Mucosa of gallbladder (tissue), 1 donor: ENCODE measurements at places on chromosomes 5 and 9. TPM values are rescaled to one million over a fixed set of nuclear protein-coding genes. Genes with fewer than 3 reads are reported as not detected.

GRCh38 chr5:123450640-123451039, 27.4 kb upstream of the CEP120 start:
- no peak for DNase-seq

GRM6 gene
- not detected for total RNA-seq

GRCh38 chr9:70061776-70062175, 18.1 kb downstream of the MAMDC2 start:
- no peak for DNase-seq

N4BP3 gene
- 1.2 TPM for total RNA-seq

GARIN3 gene
- not detected for total RNA-seq

DNA sequence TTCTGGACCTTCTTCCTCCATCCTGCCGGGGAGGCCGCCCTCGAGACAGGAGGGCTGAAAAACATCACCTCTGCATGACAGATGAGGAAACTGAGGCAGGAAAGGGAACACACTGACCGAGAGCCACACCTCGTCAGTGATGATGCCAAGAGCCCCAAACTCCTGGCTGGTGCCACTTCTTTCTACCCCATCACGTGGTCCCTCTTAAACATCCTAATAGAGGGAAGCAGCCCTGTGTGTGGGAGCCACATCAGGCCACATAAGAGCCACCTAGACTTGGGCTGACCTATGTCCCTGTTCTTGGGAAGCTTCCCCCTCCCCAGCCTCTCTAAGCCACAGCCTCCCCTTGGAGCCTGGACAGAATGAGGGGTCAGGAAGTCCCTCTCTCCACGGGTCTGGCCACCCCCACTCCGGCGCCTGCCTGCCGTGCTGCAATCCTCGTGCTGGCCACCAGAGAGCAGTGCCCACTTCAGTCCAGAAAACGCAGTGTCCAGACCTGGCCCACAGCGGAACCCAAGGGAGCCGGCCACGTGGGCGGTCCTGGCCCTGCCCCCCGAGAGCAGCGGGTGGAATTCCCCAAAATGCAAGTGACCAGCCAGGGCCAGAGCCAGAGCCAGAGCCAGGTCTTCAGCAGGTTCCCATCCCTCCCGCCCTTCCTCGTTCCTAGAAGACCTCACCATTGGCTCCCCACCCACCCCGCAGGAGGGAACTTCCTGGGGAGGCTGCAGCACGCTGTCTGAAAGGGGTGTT, 54.7 kb upstream of the SARDH start:
- DNase-seq = peak; percentile 67

CARD6 gene
- total RNA-seq = 21.9 TPM

ALDH1A1 gene
- 452 TPM for total RNA-seq

- no peak for DNase-seq
These were observed 243.0 kb upstream of the NR4A3 start for GRCh38 chr9:99578666-99579065.

- DNase-seq = peak; percentile 18
These were observed 100.1 kb downstream of the KCNIP1 start for GRCh38 chr5:170603578-170604565.

- no peak for DNase-seq
These were observed 148.5 kb downstream of the EPB41L4A start for GRCh38 chr5:112270299-112271293.

ANKRD34B gene
- not detected for total RNA-seq

DNA sequence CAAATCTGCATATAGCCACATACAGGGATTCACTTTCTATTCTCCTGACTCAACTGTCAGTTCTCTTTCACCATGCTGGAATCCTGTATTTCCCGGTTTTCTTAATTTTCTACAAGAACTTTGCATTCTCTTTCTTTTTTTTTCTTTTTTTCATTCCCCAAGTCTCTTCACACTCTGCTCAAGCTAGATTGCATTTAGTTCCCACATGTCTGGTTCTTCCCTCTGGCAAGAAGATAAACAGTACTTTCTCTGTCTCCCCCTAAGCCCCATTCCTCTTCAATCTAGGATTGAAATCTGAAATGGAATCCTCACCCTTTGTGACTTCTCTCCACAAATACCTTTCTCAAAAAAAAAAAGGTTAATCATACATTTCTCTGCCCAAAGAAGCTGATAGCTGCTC, 64.2 kb upstream of the SLC12A2 start:
- no peak for DNase-seq

SLC34A1 gene
- 0.06 TPM for total RNA-seq

PCDHGB3 gene
- total RNA-seq = 3.0 TPM

CAAP1 gene
- 19.8 TPM for total RNA-seq

- peak; percentile 60 for DNase-seq
These were observed 70.4 kb upstream of the PSD2 start for GRCh38 chr5:139725073-139725830.

- no peak for DNase-seq
These were observed 101.0 kb downstream of the ZNF608 start for GRCh38 chr5:124645396-124645795.

SYK gene
- 42.9 TPM for total RNA-seq

GRCh38 chr5:29005386-29005785, 1967.0 kb upstream of the CDH9 start:
- no peak for DNase-seq

MEIKIN gene
- not detected for total RNA-seq

DNA sequence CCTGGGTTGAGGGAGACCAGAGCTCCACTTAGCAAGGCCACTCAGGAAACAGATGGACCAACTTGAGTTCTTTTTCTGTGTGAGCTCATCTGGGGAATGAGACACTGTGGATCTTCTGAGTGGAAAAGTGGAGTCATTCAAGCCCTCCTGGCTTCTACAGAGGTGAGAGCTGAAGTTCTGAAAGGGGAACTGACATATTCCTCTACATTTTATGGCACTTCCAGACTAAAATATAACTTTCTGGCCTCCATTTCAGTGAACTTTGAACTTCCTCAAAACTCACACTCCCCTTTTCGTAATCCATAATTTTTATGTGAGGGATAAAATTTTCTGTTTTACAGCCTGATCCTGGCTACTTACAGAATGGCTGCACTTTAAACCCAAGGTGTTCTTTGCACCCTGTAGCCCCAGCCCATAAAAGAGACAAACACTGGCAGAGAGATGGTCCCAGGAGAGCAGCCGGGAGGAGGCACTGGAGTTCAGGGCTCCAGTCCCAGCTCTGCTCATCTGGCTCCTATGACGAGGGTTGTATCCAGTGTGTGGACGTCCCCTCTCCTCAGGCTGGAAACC, 10.8 kb downstream of the SPAAR start:
- no peak for DNase-seq

ATP10B gene
- 119 TPM for total RNA-seq

PCDHB4 gene
- 5.2 TPM for total RNA-seq

GRCh38 chr9:9783711-9784110, 829.1 kb downstream of the PTPRD start:
- DNase-seq = no peak

TMEM174 gene
- total RNA-seq = not detected

AKNA gene
- 41.0 TPM for total RNA-seq

GRCh38 chr9:106077731-106078130, 383.4 kb downstream of the TMEM38B start:
- no peak for DNase-seq

- DNase-seq = no peak
These were observed 358.5 kb upstream of the RGMB start for GRCh38 chr5:98414938-98415337.

GRCh38 chr5:62306323-62306895, 403 bp downstream of the KIF2A start:
- DNase-seq = peak; percentile 40

DNA sequence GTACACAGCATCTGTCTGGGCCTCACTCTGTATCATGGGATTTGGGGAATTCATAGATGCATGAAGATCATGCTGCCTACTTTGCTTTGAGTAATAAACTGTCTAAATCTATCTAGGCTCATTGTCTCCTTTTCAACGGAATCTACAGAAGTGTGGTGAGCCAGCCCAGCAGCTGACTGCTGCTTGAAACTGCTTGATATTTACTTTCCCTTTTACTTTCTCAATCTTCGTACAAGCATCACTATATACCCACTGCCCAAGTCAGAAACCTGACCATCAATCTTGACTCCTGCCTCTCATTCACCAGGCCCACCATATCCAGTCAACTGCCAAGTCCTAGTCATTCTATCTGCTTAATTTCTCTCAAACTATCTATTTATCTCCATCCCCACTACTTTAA, 142.9 kb downstream of the NR2F1-AS1 start:
- DNase-seq = no peak

OTULIN gene
- total RNA-seq = 33.6 TPM

NRG2 gene
- 14.5 TPM for total RNA-seq

- no peak for DNase-seq
These were observed 25.6 kb downstream of the STC2 start for GRCh38 chr5:173302546-173303155.

DNA sequence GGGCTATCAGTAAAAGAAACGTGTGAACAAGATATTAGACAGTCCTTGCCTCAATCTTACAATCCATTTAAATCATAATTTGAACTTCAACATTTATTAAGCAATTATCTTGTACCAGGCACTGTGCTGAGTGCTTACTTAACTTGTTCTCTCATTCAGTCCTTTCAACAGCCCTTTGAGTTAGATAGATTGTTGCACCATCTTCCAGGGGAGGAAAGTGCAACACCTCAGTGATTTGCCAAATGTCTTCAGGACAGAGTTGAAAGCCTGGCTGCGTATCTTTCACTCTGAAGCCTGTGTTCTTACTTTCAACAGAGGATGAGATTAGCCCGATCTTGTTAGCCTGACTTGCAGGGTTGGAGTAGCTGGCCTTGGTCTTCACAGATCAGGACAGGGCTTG, 34.2 kb upstream of the SUB1 start:
- DNase-seq = no peak

GARNL3 gene
- total RNA-seq = 17.1 TPM

DNA sequence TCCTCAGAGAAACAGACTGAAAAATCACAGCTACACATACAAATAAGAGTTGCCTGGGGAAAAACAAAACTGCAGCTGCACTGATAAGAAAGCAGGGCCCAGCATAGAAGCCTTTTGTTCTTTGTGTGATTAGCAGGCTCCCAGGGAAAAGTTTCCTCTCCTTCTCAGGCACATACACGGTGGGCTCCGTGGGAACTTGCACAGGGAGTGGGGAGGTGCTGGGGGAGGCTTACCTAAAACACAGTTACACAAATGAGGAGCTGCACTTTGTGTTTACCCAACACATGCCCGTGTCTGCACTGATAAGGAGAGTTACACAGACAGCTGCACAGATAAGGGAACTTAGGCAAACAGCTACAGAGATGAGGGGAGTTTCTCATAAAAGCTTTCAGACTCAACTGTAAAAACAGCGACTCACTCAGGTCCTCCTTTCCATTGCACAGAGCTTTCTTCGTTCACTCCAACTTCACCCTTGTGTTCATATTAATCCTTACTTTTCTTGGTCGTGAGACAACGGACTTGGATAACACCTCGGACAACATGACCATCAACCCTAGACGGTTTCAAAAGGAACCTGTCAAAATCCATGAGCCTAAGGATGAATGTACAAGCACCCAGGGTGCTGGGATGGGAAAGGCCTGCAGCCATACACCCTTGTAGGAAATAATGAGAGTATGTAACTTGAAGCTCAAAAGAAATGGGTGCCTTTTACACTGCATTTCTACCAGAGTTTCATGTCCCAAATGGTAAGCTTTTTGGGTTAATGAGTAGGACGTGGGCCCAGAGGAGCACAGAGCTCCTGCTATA, 50.8 kb downstream of the SERINC5 start:
- DNase-seq = no peak

- DNase-seq = no peak
These were observed 10.8 kb upstream of the DCP2 start for GRCh38 chr5:112965733-112966306.

DNA sequence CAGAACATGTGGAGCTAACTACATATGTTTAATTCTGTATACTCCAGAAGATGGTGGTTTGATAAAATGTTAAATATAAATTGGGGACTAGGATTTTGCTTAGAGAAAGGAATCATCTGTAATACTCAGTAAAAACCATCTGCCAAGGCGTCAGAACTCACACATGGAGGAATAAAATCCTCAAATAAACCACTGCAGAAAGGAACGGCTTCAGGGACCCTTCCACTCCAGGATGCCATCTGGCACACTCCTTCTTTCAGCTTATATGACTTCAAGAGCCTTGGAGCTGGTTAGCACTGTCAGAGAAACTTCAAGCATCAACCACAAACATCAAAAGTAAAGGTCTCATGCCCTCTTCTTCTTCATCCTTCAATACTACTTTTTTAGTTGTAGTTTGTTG, 360.6 kb downstream of the PLK2 start:
- DNase-seq = no peak

DNA sequence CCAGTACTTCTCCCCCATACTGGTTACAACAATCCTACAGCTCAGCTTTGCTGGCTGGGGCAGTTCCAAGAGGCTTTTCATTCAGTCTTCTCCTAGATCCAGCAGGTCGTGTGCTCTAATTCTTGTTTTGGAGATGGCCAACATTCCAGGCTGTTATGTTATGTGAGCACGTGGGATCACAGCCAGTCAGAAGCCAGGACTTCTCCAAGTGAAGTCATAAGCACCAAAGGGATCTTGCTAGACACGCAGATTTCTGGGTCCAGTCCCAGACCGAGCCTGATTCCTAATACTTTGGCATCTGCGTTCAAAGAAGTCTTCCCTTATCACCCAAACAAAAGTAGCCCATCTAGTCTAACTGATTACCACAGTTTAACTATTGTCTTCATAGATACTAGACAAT, 1.4 kb upstream of the LARP1 start:
- peak; percentile 74 for DNase-seq

DNA sequence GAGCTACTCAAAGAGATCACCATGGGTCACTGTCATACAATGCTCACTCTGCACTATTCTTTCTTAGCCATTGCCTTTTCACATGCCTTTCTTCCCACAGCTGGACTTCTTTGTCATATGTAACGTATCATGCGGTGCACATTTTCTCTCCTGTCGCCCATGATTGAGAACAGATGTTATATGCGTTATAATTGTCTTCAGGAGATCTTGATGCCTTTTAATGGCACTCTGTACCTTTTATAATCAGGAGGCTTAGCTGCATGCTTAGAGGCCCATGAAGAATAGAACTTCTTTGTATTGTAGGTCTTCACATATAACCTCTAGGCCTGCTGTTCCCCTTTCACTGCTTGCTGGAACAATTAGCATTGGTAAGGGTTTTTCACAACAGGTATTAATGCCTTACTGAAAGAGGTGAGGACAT, 436.1 kb downstream of the CDH10 start:
- DNase-seq = no peak

DNA sequence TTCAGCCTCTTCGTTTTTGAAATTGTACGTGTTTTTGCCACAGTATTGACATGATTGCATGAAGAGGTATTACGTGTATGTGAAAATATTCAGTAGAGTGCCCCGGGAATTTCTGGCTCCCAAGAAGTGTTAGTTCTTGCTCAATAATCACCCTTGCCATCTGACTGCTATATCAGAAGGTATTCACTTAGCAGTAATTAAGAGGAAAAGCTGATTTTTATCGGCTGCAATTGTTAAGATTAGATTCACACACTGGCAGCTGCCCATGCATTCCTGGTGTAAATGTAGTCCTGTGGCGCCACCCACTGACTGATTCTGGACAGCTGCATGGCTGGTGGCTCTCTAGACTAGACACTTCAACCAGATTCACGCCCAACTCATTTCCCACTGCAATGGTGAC, 440.1 kb upstream of the ADAMTS16 start:
- no peak for DNase-seq

DPYSL3 gene
- total RNA-seq = 94.6 TPM

CKMT2 gene
- total RNA-seq = 61.7 TPM

ADAMTSL2 gene
- total RNA-seq = 14.0 TPM
